ENCODE measurements at places on chromosomes 7 and 10. TPM values are rescaled to one million over a fixed set of nuclear protein-coding genes. Genes with fewer than 3 reads are reported as not detected.

GRCh38 chr7:135147899-135148721 lies at the start of gene TMEM140:
Gene TMEM140 (plus strand): TSS chr7:135148072. CDS start chr7:135164442, 16,370 bp downstream.
- peak; percentile 72 for DNase-seq

- no peak for DNase-seq
These were observed 22.6 kb upstream of the LRRC72 start for GRCh38 chr7:16504019-16504418.

DNA sequence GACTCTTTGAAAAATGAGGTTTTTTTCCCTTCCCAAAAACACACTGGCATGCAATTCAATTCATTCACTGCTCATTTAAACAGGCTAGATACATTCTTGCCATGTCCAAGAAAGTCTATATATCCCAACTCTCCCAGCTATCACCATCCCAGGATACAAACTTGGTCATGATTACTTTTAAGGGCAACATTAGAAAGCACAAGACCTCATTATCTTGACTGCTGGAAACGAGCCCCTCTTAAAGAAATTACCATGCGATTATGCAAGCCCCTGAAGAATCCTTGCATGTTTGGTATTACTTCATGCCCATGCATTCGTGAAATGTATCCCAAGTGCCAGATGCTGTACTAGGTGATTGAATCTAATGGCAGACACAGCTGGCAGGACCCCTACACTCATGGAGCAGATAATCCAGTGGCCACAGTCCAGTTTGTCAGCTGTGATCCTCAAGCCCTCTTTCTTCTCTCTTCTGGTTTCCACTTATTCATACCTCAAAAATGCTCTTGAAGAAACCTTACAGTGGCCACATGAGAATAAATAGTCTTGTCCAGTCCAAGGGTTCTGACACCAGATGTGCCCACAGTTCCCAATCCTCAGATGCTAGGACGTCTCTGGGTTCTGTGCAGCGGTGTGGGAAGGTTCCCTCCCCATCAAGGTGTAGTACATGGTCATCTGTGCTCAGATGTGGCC lies 103.7 kb upstream of the HABP2 start:
- DNase-seq = no peak

- DNase-seq = peak; percentile 92
These were observed 1.4 kb upstream of the LCOR start for GRCh38 chr10:96830511-96831199.

DNA sequence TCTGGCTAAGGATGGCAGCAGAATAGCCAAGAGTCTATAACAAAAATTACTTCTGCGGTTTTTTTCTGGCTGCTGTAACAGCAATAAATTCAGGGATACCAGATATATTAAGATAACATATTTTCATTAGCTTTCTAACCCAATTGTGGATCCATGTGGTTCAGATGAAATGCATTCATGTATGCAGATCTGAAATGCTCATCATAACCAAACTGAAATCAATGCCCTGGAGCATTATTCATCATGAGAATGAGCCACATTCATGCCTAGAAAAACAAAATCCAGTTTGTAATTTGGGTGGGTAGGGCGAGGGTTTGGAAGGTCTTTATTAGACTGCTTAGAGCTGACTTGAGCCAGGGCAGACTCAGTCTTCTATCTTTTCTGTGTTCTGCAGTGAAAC lies 69.8 kb upstream of the SEMA3A start:
- no peak for DNase-seq

DNA sequence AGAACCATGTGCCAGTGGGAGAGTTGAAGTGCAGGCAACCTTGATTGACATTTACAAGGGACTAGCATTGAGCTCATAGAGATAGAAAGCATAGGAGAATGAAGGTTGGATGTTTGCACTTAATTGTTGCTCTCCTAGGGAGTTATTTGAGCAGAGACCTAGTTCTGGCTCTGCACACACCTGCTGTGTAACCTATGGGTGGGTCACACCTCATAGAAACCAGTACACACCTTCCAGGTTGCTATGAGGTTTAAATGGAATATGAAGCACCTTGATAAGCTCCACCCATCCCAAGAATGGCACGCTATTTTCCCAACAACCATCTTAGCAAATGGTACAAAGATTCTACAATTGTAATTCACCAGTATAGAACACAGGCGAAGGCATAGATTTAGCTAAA lies 86.2 kb upstream of the AOAH start:
- no peak for DNase-seq

DNA sequence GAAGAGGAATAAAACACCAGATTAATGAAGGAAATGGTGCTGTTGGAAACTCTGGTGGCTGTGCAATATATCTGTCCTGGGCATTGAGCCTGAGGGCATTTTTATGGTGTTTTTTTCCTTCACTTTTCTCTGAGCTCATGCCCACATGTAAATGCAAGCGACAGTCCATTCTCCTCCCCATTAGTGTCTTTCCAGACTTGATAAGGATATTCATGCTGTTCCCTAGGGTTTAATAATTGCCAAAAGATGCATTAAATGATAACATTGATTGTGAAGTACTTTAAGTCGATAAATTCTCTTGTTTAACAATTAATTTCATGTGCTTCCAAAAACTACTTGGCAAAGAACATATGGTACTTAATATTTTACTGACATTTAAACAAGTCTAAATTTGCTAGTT lies 384.7 kb downstream of the MDFIC start:
- DNase-seq = no peak

DNA sequence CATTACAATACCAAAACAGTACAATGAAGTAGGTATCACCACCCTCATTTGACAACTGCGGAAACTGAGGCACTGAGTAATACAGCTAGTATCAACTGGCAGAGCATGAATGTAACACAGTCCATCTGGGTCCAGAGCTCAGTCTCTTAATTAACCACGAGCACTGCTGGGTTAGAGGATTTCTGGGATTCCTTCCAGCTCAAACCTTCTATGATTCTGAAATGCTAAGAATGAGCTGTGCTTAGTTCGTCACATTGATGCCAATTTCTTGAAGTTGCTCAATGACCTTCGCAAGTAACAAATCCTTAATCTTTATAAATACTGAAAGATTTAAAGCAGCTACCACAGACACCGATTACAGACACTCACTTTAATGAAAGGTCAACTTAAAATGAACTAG lies 62.5 kb downstream of the SGMS1 start:
- DNase-seq = no peak

DNA sequence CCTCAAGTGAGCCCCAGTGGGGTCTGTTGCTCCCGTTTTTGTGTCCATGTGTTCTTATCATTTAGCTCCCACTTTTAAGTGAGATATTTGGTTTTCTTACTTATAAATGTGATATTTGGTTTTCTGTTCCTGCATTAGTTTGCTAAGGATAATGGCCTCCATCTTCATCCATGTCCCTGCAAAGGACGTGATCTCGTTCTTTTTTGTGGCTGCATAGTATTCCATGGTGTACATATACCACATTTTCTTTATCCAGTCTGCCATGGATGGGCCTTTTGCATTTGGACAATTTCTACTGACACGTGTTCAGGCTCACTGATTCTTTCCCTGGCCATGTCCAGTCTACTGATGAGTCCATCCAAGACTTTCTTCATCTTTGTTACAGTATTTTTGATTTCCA lies 9.6 kb downstream of the SFXN2 start:
- no peak for DNase-seq

DNA sequence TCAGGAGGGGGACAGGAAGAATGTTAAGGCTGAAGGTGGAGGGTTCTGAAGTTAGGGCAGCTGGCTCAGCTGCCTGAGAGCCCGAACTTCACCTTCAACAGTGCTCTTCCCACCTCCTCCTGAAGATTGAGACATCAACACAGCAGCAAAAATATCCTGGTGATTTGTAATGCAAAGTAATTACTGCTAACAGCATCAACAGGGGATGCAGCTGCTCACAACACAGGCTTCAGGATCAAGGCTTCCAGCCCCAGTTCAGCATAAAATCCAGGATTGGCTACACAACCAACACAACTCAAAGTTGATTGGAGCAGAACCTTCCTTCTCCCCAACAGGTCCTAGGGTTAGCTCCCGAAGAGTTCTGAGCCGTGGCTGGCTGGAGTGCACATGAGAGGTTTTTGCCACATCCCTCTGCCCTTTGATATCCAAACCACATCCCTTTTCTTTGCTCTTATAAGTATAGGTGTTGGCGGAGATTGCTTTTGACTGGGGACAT lies 242.4 kb downstream of the KIAA1217 start:
- peak; percentile 9 for DNase-seq

GATA3 gene
- 3.7 TPM for total RNA-seq

LRIT2 gene
- total RNA-seq = not detected

CALHM1 gene
- total RNA-seq = not detected

HOXA1 gene
- 0.24 TPM for total RNA-seq

TMEM270 gene
- total RNA-seq = not detected

ZNF862 gene
- 17.6 TPM for total RNA-seq

CYP3A4 gene
- not detected for total RNA-seq

WNT2 gene
- total RNA-seq = not detected
